ENCODE measurements at places on chromosomes 5 and 9.

DNA sequence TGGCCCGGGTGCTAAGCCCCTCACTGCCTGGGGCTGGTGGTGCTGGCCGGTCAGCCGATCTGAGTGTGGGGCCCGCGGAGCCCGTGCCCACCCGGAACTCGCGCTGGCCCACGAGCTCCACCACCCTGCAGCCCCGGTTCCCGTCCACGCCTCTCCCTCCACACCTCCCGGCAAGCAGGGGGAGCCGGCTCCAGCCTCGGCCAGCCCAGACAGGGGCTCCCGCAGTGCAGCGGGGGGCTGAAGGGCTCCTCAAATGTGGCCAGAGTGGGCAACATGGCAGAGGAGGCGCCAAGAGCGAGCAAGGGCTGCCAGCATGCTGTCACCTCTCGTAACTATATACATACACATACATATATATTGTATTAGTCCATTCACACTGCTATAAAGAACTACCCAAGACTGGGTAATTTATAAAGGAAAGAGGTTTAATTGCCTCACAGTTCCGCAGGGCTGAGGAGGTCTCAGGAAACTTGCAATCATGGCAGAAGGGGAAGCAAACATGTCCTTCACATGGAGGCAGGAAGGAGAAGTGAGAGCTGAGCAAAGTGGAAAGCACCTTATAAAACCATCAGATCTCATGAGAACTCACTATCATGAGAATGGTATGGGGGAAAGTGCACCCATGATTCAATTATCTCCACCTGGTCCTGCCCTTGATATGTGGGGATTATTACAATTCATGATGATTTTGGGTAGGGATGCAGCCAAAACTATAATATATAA lies 56.8 kb downstream of the LIX1 start:
- DNase-seq: no peak

DNA sequence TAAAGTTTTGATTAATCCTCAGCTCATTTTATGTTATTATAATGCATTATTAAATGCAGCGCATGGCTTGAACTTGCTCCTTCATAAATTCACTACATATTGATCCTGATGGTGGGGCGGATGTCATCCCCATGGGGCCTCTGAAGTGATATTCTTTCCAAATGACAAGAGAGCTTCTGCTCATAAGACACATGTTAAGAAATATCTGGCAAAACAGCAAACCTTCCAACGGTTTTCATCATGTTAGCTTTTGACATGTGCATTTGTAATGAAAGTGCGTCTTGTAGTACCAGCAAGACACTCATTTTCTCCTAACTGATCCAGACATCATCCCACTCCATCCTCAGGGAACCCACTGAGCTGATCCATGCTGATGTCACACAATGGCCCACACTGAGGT lies 45.7 kb downstream of the SEMA5A start:
- DNase-seq: no peak

- no peak for DNase-seq
Observed at GRCh38 chr9:18452276-18452675, 21.7 kb upstream of the ADAMTSL1 start.

GRCh38 chr9:93058355-93059010 lies at the start of gene SUSD3:
Gene SUSD3 (plus strand): TSS chr9:93058701. CDS start chr9:93058743, 42 bp downstream.
- no peak for DNase-seq

DNA sequence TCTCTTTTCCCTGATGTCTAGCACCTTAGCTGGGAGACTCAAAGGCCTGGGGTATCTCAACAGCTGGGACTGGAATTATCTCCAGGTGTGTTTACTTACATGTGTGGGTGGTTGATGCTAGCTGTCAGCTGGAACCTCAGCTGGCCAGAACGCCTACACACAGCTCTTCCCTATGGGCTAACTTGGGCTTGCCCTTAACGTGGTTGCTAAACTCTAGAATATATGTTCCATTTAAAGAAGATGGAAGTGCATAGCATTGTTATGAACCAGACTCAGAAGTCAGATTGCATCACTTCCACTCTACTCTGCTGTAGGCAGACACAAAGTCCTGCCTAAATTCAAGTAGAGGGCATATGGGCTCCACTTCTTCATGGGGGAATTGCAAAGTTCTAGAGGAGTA lies 29.3 kb downstream of the SGCD start:
- no peak for DNase-seq

DNA sequence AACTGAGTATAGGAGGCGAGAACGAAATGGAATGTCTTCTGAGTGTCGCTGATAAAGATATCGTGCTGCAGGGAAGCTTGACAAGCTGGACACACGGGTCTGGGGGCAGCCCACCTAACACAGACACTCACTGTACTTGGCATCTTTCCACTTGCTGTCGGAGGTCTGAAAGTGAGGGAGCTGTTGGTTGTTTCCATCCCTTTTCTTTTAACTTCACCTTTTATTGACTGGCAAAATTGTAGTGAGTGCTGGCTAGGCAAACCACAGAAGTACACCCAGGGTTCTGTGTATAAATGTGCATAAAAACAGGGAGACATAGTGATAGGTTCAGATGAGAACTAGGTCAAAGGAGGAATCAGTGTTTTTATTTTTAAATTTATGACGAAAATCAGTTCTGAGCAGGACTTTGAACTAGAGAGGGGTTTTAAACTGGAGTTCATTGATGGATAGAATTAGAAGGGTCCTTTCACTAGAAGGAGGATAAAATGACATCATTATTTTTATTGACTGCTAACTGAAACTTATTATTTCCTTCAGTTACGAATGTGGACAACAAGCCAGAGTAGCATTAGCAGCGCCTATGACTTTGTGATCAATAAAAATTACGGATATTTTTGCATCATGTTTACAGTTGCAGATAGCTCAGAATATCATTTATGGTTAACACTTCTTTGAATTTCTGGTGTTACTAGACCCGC lies 817 bp downstream of the GAPVD1 start:
- peak; percentile 23 for DNase-seq

- no peak for DNase-seq
Observed at GRCh38 chr5:62371409-62371808, 32.3 kb downstream of the DIMT1 start.

- DNase-seq: no peak
Observed at GRCh38 chr5:120509053-120509452, 45.0 kb downstream of the PRR16 start.

DNA sequence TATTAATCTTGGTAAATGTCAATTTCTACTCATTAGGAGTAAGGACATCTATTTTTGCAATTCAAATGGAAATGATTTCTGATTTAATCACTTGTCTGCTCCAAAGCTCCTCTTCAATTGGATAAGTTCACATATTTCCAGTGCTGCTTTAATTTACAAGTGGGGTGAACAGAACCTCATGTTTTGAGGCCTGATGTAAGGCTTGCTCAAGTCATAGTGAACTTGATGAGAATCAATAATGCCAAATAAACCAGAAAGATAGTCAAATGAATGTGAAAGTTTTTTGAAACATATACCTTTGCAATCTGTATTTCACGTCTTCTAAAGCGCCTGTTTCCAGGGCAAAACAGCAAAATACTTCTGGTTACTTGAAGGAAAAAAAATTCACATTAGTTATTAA lies 15.4 kb upstream of the ACOT12 start:
- no peak for DNase-seq

DNA sequence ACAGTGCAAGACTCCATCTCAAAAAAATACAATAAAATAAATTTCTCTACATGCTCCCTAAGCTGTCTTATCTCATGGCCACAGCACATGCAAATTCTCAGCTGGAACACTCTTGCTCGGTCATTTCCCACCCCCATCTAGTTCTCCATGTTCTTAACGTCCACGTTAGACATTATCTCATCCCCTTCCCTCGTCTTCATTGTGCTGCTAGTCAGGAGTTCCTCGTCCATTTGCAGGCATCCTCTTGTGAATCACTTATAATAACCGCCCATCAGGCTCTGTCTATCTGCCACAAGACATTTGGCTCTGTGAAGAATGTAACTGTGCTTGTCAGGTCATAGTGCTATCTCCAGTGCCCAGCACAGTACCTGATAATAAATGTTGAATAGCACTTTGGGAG lies 32.9 kb upstream of the GOLGA1 start:
- no peak for DNase-seq

DNA sequence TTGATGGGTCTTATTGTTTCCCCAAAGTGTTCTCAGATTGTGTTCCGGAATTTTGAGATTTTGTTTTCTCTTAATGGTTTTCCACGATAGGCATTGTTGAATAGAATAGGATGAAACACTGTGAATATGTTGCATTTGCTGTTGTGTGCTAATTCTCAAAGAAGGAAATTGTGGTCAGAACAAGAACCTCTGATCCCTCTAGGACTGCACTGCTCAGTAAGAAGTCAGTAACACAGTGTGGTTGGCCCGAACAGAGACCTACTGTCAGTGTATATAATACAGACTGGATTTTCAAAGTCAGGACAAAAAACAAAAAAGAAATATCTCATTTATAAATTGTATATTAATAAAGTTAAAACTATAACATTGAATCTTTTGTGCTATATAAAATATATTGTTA lies 494.8 kb downstream of the MAT2B start:
- DNase-seq: no peak

DNA sequence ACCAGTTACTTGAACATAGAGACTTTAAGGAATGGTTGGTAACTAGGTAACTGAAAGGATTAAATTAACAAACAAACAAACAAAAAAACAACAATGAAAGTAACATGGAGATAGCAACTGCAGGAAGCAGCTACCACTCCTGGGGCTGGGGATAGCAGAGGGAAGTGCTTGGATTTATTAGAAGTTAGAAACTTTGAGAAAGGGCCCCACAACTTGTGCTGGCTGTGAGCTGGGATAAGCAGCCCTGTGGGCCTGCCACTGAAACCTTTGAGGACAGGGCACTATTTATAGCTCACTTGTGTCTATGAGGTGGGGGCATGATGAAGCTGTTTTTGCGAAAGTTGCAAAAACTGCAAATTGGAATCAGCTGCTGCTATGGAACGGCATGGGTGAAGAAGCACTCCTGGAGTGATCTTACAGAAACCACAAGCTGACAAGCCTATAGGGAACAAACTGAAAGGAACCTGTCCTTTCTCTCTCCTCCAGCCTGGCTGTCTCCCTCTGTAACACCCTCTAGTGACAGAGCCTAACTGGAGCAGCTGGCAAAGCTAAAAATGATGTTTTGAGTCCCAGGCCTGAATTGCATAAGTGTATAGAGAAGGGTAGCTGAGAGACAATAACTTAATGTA lies 91.4 kb upstream of the RANBP6 start:
- DNase-seq: peak; percentile 53

- no peak for DNase-seq
Observed at GRCh38 chr5:111755345-111755941, 1.6 kb downstream of the NREP start.

DNA sequence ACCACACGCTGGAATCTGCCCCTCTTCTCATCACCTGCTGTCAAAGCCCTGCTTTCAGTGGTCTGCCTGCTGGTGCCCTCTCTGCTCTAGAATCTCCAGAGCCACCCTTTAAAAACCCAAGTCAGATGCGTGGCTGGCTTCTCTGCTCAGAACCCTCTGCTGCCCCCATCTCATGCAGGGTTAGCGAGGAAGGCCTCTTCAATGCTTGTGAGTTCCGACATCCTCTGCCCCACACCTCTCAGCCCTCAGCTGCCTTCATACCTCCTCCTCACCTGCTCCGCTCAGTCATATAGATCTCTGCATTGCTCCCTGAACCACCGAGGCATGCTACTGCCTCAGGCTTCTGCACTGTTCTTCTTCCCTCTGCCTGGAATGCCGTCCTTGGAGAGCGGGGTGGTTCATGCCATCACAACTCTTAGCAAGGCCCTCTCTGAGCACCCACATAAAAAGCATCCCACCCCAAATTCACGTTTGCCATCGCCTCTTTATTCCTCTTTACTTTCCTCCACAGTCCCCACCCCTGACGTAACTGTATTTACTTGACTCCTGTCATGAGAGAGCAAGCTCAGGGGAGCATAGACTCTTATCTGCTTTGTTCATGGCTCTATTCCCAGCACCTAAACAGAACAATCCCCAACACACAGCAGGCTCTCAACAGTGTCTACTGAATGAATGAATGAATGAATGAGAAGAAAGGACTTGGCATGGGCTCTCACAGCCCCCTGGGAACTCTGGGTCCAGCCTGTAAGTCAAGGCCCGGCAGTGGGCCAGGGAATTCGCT lies 10.4 kb downstream of the SHB start:
- no peak for DNase-seq

GRCh38 chr5:133732536-133732935 lies 120.2 kb upstream of the FSTL4 start:
- no peak for DNase-seq
